ENCODE measurements at places on chromosomes 2 and 18. TPM values are rescaled to one million over a fixed set of nuclear protein-coding genes. Genes with fewer than 3 reads are reported as not detected.
A peak's percentile ranks its signal among the peaks of the same experiment; 100 is the strongest.

AQP4 gene
- not detected for total RNA-seq

DNA sequence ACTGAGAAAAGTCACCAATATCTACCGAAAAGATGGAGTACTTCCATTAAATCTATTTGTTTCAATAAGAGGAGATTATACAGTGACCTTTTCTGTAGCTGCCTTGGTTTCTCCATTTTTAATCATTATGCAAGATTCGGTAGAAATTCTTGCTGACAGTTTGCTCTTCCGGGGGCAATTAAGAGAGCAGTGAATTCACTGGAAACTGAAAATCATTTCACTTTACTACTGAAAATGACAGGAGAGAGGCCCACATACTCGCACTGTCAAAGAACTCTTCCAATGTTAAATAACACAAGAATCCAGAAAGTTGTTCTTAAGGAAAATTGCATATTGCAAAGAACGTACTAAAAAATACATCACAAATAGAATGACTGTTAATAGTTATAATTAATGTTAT is 699.3 kb downstream of the CBLN2 start:
- DNase-seq: no peak

DNA sequence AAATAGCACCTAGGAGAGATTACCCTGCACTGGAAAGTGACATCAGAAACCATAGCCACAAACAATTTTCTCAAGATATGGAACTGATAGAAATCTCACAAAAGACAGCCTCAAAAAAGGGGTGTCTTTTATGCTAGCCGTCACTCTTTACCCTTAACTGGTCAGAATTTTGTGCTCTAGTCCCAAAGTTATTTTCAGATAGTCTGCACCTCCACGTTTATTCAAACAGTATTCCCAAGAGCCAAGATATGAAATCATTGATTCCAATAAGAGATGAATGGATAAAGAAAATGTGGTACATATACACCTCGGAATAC is 23.5 kb upstream of the PMAIP1 start:
- DNase-seq: no peak

DNA sequence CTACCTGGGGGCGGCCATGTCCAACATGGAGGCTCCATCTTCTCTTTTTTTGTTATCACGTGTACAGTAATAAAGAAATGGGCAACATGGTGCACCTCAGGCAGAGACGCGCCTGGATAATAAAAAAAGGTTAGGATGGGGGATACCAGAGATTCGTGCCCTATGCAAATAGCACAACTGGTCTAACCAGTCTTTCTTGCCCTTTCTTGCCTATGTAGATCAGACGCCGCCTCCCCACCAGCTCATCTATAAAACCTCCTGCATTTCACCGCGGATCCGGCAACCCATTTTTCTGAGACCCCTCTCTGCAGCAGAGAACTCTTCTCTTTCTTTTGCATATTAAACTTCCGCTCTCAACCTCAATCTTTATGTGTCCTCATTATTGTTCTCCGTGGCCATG is 68.7 kb downstream of the MYL12B start:
- DNase-seq: no peak

- DNase-seq: peak; percentile 78
Measured at GRCh38 chr2:142756430-142756829, 121.0 kb upstream of the KYNU start.

Data from LHCN-M2 (cell line).